ENCODE measurements at places on chromosomes 4 and X.

GRCh38 chr4:78922207-78922606, 17.0 kb downstream of the PAQR3 start:
- DNase-seq = no peak

GRCh38 chrX:3990569-3990968, 277.1 kb upstream of the PRKX start:
- DNase-seq = no peak

DNA sequence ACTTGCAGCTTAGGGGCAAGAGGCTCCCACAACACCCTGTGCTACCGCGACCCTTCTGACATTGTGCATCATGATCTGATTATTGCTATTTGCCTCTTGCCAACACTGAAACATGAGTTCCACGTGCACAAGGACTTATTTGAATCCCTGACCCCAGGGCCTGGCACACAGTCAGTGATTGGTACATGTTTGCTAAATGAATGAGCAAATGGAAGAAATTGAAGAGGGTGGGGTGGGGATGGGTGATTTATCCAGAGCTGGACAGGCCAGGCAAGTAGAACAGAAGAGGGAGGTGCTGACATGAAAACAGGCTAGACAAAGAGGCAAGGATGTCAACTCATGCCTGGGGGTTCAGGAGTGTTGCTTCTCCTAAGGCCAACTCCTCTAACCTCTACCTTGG, 24.9 kb upstream of the RPL39 start:
- no peak for DNase-seq

- DNase-seq = no peak
Measured at GRCh38 chr4:185468999-185469398, 2.5 kb downstream of the CCDC110 start.

DNA sequence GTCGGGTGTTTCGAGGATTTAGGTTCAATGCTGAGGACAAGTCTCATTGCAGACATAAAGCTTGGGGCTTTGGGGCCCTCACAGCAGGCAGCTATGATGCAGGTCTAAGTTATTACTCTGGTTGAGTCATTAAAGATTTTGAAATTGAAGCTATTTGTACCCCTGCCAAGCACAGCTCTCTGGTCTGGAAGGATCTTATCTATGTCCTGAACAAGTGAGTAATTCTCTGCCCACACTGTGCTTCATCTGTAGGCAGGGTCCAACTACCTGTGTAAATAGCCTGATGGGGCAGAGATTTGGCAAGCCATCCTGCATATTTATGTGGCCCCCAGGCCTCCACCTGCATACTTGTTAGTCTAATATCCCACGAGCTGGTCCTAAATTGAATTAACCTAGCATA, 41.4 kb upstream of the MAGEA4 start:
- DNase-seq = no peak

GRCh38 chrX:71128166-71128833, 9.9 kb downstream of the MED12 start:
- DNase-seq = no peak

GRCh38 chr4:113682730-113683537, 78.6 kb downstream of the CAMK2D start:
- DNase-seq = peak; percentile 64

- DNase-seq = no peak
Measured at GRCh38 chrX:154126101-154126500, 17.9 kb upstream of the OPN1LW start.

GRCh38 chr4:54840992-54841768, 183.4 kb downstream of the KIT start:
- no peak for DNase-seq

GRCh38 chr4:81833576-81833975, 361.9 kb upstream of the RASGEF1B start:
- DNase-seq = no peak

DNA sequence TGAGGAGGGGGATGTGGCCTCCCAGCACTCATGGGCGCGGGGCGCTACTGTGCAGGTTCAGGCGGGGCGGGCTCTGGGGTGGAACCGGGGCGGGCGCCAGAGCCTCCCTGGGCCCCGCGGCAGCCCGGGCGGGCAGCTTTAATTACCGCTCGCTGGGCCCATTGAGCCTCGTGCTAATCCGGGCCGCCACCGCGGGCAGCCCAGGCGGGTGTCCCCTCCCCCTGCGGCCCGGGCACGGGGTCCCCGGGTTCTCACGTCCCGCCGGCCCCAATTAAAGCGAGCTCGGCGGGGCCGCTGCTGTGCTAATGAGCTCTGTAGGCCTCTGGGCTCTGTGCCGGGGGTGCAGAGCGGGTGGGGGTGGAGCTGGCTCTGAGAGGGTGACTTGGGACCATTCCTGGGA, 22.8 kb upstream of the FGFR3 start:
- no peak for DNase-seq

DNA sequence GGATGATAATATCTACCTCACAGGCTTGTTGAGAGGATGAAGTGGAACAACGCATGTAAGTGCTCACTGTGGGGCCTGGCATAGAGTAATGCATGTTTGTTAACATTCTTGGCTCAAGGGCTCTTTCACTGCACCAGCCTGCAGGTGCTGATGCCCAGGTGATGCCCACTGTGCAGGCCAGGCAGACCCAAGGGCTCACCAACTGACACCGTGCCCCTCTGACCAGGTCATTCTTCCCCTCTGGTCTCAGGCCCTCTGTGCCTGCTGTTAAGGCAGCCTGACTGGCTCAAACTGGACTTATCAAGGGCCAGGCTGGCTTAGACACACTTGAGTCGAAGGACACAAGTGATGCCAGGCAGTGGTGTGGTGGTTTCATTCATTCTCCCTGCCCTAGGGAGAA, 90.5 kb downstream of the PJA1 start:
- no peak for DNase-seq

DNA sequence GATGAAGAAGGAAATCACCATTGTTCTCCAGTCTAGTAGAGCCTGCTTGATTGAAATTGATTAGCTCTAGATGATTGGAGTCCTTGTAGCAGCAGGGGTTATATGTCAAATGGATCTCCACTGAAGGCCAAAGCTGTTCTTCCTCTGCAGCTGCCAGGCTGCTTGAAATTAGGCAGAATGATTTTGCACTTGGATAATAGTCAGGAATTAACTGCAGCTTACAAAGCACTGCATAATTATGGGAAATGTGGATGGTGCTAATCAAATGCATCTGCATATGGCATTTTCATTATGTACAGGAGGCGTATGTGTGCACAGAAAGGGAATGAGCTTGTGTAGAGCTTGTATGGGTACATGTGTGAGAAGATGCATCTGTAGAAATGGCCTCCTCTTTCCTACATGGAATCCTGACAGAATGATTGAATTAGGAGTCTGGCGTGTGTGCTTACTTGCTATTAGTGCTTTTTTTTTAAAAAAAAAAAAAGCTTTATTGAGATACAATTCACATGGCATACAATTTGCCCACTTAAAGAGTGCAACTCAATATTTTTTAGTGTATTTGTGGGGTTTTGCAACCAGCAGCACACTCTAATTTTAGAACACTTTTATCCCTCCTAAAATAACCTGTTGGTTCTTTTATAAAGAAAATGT, 65.9 kb downstream of the TMEM131L start:
- DNase-seq = no peak

- DNase-seq = no peak
Measured at GRCh38 chrX:68420559-68420958, 12.7 kb downstream of the OPHN1 start.

DNA sequence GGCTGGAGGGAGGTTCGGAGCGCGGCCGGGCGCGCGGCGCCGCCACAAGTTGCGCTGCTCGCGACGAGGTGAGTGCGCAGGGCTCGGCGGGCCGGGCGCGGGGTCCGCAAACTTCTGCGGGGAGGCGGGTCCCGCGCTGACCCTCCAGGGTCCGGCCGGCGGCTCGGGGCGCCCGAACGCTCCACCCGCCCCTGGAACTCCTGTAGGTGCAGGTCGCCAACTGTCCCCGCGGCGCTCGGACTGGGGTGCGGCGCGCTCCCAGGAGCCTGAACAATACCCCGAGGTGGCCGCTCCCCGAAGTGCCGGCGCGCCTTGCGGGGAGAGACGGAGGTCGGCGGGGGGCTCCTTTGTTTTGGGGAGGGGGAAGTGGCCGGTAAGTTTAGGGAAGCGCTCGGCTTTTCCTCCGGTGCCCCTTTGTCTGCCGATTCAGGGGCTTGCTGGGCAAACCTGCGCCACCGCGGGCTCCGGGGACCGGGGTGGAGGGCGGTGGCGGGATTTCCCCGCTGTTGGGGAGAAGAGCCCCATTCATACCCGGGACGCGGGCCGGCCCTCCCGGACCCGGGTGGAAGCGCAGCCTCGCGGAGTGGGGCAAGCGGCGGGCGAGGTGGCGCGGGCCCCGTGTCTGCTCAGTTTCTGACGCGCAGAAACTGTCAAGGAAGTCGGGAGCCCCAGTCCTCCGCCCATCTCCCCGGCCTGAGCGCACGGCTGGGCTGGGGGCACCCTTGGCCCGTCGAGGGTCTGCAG, 694 bp downstream of the TBL1X start:
- DNase-seq = peak; percentile 7

DNA sequence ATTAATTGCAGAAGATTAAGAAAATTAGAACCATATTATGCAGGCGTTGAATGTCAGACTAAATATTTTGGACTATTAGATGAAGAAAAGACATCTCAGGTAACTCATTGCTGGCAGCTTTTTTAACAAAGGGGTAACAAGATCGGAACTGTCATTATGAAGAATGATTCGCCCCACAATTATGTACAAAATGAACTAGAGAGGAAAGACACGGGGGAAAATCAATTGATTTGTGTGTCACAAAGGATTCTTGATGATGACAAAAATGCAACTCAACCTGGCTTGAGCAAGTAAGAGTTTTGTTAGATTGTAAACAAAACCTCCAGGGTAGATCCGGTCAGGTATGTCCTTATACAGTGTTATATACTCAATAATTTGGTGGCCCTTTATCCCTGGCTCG, 12.5 kb upstream of the DCLK2 start:
- no peak for DNase-seq

DNA sequence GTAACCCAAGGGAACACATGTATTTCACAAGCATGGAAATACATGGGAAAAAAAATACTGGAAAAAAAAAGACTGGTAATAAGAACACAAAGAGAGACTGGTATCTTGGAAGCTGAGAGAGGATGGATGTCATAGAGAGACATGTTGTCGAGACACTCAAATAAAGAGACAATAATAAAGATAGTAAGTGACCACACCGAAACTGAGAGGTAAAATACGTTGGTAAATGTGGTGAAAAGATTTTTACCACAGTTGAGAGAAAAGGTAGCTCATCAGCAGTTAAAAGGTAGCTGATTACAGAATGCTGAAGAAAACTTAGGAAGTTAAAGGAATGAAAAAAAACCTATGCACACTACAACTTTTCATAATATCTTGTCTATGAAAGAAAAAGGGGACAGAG, 81.1 kb downstream of the ARAP2 start:
- no peak for DNase-seq

DNA sequence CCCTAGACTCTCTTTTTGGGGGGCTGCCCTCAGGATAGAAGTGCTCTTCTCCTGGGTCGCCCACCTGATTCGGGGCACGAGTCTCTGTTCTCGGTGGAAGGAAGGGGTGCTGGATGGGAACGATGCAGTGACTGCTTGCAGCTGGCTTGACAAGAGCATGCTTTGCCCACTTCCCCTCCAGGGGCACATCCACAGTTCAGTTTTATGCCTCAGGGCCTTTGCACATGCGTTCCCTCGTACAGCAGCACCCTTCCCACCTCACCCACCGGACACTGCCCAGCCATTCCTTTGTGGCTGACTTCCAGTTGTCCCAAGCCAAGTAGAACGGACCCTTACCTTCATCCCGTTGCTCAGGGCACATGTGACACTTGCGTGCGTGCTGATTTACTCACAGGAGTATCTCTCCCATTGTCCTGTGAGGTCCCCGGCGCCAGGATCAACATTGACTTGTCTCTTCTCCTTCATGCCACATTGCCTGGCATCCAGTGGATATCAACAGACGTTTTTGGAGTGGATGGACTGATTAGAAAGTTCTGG, 60.0 kb downstream of the C4orf50 start:
- DNase-seq = no peak

GRCh38 chr4:122525865-122526264, 69.3 kb upstream of the IL2 start:
- no peak for DNase-seq

DNA sequence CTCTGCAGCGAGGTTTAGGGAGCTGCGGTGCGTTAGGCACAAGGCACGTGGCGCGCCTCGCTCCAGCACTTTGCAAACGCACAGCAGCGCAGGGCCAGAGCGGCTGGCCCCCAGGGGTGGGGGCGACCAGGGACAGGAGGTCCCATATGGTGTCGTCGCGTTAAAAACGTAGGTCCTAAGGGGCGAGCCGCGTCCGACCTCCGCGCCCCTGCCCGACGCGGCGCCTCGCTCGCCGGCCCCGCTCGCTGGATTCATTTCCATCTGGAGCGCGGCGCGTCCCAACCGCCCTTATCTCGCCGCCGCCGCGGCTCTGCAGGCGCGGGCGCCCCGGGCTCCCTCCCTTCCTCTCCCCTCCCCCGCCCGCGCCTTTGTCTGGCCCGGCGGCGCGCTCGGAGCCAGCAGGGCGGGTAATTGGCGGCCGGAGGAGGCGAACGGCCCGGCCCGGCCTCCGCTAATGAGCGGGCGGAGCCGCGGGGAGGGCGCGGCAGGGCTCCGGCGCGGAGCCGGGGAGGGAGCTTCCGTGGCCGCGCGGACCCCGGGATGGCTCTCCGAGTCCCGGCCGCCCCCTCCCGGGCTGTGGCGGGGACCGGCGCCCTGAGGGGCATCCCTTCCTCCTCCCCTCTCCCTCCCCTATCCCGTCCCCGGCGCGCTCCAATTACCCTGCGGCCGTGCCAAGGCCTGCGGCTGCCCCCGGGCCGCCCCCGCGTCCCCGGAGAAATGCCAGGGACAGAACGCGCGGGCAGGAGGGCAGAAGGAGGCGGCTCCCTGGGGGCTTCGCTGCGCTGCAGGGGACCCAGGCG, 409.0 kb downstream of the BCOR start:
- peak; percentile 4 for DNase-seq

- DNase-seq = peak; percentile 5
Measured at GRCh38 chrX:22063284-22063683, 31.2 kb downstream of the PHEX start.

DNA sequence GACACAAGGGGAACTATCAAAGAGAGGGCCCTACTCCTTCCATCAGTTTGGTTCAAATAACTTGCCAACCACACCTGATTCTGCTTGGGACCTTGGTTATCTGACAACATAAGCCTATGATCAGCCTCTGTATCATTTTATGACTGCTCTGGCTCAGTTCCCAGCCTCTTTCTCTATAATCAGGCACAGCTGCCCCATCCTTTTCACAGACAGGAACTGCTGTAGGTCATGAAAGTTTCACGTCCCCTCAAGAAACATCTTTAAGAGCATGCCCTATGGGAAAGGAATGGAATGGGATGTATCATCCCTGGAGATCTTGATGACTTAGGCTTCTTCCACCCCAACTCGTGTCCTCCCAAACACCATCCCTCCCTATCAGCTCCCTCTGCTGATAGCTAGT, 243.4 kb downstream of the AR start:
- no peak for DNase-seq

- DNase-seq = no peak
Measured at GRCh38 chr4:74716436-74716765, 77.9 kb downstream of the BTC start.

GRCh38 chr4:37675587-37676290, 10.4 kb downstream of the RELL1 start:
- DNase-seq = no peak

DNA sequence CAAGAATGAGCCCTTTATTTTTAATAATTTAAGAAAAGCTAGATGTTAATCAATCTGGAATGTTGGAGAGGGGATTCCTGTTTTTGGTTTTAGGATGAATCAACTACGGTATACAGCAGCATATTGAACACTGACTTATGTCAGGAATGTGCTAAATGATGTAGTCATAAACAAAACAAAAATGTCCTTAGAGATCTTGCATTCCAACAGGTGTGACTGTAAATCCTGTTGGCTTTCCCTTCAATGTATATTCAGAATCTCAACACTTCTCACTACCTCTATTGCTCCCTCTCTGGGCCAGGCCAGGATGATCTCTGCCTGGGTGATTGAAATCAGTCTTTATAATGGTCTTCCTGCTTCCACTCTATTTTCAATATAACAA, 37.8 kb upstream of the BDH2 start:
- DNase-seq = no peak
